WTC11 (cell line): ENCODE measurements at places on chromosomes 11 and 22.
A peak's percentile ranks its signal among the peaks of the same experiment; 100 is the strongest.

- no peak for DNase-seq
These were observed 3.3 kb upstream of the KCNJ11 start for GRCh38 chr11:17391493-17392355.

DNA sequence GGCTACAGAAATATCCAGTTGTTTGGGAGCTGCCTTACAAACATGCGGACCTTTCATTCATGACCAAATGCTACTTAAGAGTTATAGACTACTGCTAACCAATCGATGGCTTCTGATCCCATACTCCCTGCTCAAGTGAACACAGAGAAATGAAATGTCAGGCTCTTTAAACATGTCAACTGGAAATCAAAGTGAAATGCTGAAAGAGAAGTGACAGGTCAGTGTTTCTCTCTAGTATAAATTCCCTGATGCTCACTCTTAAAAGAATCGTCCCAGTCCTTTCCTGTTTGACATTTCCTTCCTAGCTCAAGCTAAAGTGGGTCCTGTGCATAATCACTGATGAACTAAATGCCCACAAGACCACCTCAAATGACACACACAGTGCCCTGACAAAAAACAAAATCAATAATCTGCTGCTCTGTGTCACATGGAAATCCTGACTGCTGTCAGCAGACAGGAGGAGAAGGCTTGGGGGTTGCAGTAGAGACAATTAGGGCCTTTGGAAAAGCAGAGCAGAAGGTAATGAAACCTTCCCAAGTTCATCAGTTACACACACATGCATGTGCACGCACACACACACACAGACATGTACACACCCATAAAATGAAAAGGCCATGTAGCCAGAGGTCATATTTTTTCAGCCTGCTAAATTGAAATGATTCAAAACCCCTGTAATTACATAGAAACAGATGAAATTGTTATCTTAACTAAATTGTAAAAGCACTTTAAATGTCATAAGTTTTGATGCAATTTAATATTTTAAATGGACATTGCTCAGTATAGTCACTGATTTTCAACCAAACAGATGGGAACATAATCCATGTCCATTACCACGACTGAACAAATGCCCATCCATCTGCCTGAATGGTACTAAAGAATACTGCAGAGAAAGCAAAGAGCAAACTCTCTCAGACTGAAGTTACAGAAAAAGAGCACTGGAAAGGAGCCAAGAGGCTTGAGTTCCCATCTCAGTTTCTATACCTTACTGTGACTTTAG, 330.7 kb downstream of the TTC28 start:
- no peak for DNase-seq

DNA sequence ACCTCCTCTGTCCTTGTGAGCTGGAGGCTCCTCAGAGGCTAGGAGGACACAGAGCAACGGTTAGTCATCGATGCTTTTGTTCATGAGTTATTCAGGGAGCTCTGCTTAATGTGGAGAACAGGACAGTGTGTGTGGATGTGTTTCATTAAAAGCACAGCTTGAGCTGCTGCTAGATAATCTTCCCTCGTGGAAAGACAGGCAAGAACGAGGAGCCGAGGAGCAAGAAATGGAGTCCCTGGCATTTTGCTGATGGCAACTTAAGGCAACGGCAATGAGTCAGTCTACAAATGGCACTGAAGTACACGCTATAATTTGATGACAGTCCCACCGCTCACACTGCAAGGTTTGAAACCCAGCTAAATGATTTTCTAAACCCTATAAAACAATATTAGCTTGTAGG, 106.2 kb downstream of the IGLL1 start:
- no peak for DNase-seq

GRCh38 chr11:105298174-105298573, 158.6 kb upstream of the CARD18 start:
- DNase-seq, result no peak

- DNase-seq, result no peak
These were observed 14.2 kb downstream of the STARD10 start for GRCh38 chr11:72779495-72780128.

DNA sequence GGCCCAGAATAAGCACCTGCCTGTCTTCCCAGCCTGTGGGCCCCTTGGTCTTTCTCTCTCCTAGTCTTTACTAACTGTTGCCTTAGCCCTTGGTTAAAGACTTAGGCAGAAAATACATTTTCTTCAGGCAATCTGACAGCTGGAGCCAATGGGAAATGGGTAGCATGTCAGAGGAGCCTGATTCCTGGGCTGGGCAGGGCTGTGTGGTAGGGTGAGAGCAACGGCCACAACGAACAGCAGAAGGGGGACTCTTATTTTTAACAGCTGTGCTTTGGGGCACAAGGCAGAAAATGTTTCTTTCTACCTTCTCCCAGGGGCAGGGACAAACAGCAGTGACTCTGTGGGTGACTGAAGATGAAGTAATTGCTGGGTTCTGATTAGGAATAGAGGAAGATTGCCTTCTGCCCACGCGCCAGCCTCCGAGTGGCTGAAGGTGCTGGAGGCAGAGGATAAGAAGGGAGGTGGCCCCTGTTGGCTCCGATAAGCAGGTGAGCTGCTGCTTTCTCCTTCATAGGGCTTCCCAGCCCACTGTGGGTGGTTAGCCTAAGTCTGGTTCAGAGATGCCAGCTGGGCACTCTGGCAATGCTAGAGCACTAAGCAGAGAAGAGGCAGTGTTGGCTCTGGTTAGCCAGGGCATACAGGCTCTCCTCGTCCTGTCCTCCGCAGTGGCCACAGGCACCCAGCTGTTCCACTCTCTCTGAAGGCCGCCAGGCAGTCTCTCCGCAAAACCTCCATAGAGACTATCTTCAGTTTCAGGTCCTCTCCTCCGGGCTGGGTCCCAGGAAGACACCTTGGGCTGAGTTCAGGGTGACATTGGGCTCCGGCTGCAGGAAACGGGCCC, 1.5 kb downstream of the YPEL4 start:
- DNase-seq, result no peak

- DNase-seq, result peak; percentile 82
These were observed at the start of gene TRPM5 for GRCh38 chr11:2443881-2444820. TSS of gene TRPM5 (minus strand) at chr11:2444514. CDS start at chr11:2423036, 21,478 bp downstream.
